Temporal lobe (tissue), 4 donors: ENCODE measurements at places on chromosomes 4 and X. TPM values are rescaled to one million over a fixed set of nuclear protein-coding genes. Genes with fewer than 3 reads are reported as not detected.

Gene HPSE
- 0.49 TPM for total RNA-seq

Gene COL4A5
- total RNA-seq = 15.2 TPM

Gene VEGFC
- 2.2 TPM for total RNA-seq

Gene TECRL
- total RNA-seq = not detected

Gene TMEM144
- 1.2 TPM for total RNA-seq

Gene ADH1B
- total RNA-seq = under 0.01 TPM
